ENCODE measurements at places on chromosomes 2 and 18.
A peak's percentile ranks its signal among the peaks of the same experiment; 100 is the strongest.

DNA sequence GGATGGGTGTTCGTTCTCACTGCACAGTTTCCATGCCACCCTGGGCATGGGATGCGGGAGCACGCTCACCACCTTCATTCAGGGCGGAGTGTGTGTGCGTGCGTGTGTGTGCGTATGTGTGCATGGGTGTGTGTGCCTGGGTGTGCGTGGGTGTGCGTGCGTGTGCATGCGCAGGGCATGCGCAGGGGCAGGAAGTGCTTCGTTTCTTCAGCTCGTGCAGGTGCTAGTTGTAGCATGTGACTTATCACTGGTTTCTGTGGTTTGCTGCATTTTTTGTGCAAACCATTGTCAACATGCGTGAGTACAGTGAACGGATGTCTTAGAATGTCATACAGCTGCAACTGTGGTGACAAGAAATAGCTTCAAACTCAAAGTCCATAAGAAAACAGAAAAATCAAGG, 179.5 kb downstream of the PTGR3 start:
- DNase-seq, result no peak

GRCh38 chr2:96602330-96602823, 35.7 kb downstream of the KANSL3 start:
- no peak for DNase-seq

GRCh38 chr2:46979571-46979979, 64.0 kb upstream of the MCFD2 start:
- DNase-seq, result no peak

GRCh38 chr2:121377646-121378045, 92.6 kb upstream of the TFCP2L1 start:
- DNase-seq, result no peak

DNA sequence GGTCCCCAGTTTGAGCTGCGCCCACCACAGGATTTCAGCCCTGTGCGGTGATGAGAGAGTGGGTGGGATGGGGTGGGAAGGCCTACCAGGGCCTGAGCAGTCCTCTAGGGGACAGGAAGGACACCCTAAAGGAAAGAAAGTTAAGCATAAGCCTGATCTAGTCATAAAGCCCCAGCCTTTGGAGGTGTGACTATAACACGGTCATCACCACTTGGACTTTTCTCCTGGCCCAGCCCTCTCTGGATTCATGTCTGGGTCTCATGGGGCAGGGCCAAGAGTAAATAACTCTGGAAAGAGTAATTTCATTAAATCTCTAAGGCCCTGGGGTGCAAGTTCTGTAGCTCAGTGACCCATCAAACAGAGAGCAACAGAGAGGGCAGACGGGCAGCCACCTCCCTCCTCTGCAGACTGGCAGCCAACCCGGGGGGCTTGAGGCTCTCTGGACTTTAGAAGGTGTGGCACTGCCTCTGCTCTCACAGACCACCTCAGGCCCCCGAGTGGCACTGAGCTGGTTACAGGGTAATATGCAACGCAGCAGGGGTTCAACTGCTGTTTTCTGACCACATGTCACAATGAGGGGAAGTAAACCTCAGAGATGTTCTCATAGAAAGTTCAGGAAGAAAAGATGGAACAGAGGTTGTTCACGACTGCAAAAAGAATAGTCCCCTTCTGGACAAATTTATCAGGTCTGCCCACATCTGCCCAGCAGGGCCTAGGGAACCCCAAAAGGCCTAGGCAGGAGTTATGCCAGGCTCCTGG, 41.5 kb downstream of the TGFA start:
- DNase-seq, result no peak

GRCh38 chr18:26317398-26317797, 91.2 kb downstream of the TAF4B start:
- no peak for DNase-seq

DNA sequence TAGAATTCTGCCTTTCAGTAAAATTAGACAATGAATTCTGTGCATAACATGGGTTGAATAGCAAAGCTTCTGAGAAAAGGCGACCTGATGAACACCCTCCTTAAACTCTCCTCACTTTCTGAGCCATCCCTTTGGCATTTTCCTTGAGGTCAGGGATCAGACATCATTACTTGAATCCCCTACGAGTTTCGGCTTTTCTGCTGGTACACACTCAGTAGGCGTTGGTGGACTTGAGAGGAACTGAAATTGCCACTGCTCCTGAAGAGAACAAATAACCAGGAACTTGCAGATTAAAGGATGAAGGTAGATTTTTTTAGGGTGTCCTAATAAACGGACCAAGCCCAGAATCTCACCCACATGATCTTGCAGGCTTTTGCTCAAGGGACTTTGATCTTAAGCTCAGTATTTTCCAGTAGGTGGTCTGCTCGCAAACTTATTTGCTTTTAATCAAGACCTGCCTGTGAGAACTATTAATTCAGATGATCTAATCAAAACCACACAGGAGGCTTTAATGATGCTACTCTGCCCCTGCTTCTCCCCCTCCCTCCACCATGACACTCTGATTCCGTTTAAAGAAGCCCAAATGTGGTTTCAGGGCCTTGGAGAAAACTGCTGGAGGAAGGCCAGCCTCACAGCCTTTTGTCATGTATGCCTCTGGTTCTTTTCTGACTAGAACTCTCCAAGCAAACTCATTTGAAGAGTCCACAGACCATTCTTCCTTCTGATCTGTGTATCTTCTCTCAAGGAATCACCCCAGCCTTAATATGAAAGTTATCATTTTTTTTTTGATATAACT, 124.9 kb downstream of the PRKCE start:
- no peak for DNase-seq

GRCh38 chr2:95539836-95540235, 52.0 kb upstream of the TRIM43 start:
- DNase-seq, result no peak

GRCh38 chr18:60466677-60467076, 94.1 kb upstream of the MC4R start:
- DNase-seq, result no peak

GRCh38 chr18:36211612-36212065, 24.3 kb downstream of the MOCOS start:
- DNase-seq, result no peak

DNA sequence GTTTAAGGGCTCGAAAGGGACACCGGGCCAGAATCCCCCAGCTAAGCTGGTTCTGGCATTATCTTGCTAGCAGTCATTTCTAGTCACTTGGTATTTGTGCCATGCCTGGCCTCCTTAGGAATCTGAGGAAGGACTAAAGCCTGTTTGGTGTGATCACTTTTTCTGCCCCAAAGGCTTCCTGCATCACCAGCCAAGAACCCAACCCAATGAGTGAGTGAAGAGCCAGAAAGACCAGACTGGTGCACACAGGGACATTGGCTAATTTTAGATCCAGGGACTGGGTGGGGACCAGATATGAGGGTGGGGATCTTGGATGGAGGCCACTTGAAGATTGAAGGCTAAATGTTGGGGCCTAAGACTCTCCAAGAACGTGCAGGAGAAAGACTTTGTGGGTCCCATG, 411.9 kb upstream of the TNP1 start:
- DNase-seq, result no peak

- no peak for DNase-seq
These were observed 46.1 kb downstream of the SERTAD2 start for GRCh38 chr2:64607381-64608304.

- DNase-seq, result no peak
These were observed 148.6 kb upstream of the FIGN start for GRCh38 chr2:163884416-163884815.

DNA sequence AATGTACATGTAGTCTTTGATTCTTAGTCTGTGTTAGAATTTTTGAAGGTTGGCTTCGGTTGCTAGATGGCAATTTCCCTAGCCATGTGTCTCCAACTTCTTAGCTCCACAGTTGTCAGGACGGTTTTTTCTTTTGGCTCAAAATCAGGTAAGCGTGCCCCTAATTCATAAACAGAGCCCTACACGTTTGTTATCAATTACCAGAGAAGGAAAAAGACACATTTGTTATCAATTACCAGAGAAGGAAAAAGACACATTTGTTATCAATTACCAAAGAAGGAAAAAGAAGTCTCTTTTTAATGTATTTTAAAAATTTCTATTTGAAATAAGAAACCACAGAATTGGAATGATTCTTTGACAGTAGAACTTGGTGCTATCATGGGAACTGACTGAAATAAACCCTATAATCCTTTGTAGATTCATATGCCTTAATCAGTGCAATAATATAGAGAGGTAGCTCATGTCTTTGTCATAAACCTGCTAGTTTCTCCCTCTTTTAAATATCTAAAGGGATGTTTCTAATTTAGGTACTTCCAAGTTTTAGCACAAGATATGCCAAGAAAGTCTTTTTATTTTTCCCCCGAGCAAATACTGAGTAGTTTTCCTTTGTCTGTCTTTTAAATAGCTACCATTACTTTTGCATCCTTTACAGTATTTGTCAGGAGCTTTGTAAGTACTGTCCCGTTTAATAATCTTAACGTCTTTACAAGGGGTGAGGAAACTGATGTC, 35.9 kb downstream of the CAMKMT start:
- no peak for DNase-seq

GRCh38 chr2:45844796-45845457, 193.5 kb downstream of the PRKCE start:
- DNase-seq, result no peak

- DNase-seq, result no peak
These were observed 766.1 kb upstream of the SALL3 start for GRCh38 chr18:78213361-78213994.

DNA sequence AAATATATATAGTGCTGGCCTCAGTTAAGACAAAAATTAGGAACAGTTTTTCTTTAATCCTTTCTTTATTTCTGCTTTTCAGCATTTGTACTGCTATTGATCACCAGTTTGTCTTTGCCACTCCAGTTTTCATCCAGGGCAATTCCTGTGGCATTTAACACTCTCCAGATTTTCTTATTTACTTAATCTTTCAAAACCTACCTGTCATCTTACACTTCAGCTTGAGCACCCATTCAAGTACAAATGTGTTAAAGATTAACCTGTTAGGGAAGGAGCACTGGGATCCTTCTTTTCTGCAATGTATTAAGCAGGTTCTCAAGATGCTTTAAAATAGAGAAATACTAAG, 101.8 kb upstream of the SCN1A start:
- DNase-seq, result no peak

- no peak for DNase-seq
These were observed 275.8 kb downstream of the KCNS3 start for GRCh38 chr2:18154259-18154658.

GRCh38 chr2:162974771-162975170, 136.2 kb upstream of the KCNH7 start:
- DNase-seq, result no peak

DNA sequence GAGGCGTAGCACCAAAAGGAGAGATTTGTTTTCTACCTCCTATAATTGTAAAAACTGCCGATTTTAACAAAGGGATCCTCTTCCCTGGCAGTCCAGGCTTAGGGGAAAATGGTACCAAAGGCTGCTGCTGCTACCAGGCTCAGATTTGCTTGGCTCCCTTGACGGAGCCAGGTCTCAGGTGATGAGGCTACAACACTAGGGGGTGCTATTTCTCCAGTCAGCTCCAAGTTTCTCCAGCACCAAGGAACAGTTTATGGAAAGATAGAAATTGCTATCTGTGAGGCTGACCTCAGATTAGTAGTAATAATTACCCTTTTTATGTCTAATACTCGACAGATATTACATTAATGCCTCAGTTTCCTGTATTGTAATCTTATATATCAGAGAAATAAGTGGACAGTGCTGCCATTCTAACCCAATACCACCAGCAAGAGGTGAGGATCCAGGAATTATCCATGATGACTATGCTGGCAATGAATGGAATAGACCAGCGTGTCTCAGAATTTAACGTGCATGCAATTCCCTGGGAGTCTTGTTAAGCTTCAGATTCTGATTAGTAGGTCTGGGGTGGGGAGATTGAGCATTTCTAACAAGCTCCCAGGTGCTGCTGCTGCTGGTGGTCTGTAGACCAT, 111.3 kb downstream of the ESCO1 start:
- peak; percentile 16 for DNase-seq

- no peak for DNase-seq
These were observed 39.5 kb downstream of the MTERF4 start for GRCh38 chr2:241062389-241063092.

DNA sequence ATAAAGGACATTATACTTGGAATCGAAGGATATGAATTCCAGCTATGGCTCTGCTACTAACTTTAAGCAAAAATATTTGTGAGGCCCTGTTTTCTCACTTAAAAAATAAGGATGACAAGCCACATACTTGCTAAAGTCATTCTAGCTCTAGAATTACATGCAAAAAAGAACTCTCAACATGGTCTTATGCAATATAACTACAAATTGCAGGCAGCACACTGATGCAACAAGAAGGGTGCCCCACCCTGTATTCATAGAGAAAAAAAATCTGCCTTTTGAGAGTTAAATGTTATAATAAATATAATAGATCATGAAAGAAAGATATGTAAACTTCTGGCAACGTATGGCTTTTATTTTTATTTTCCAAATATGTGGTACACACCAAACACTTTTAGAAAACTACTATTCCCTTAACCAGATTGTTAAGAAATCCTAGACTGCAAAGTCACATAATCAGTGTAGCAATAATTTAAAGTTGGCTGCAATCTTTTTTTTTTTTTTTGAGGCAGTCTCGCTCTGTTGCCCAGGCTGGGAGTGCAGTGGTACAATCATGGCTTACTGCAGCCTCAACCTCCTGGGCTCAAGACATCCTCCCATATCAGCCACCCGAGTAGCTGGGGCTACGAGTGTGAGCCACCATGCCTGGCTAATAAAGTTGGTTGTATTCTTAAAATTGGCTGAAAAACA, 40.2 kb upstream of the WDSUB1 start:
- DNase-seq, result no peak

GRCh38 chr2:66531567-66531966, 96.6 kb downstream of the MEIS1 start:
- no peak for DNase-seq

GRCh38 chr18:59220784-59221765, 1.1 kb downstream of the GRP start:
- no peak for DNase-seq

- DNase-seq, result no peak
These were observed 840.6 kb upstream of the SALL3 start for GRCh38 chr18:78138983-78139496.

- no peak for DNase-seq
These were observed 541.3 kb upstream of the LRRTM4 start for GRCh38 chr2:78063246-78064020.

GRCh38 chr2:147569426-147569825, 275.4 kb upstream of the ACVR2A start:
- DNase-seq, result no peak

DNA sequence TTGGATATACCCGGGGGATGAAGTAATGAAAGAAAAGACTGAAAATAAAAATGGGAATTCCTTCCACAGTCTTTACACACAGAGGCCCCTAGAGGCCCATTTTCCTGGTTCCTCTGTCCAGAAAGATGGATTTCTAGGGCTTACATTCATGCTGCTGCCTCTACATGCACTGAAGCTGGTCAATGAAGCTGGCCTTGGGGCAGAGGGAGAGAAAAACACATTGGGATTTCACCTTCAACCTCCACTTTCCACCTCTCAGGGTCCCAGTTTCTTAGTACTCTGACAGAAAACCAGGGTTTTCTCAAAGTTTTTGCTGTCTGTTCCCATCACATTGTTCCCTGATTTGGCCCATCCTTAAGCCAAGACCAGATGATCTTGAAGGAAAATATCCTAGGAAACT, 154.6 kb upstream of the ZSWIM2 start:
- no peak for DNase-seq

- DNase-seq, result no peak
These were observed 32.7 kb downstream of the CARF start for GRCh38 chr2:202944816-202945215.
